ENCODE measurements at places on chromosomes 3 and 15.

DNA sequence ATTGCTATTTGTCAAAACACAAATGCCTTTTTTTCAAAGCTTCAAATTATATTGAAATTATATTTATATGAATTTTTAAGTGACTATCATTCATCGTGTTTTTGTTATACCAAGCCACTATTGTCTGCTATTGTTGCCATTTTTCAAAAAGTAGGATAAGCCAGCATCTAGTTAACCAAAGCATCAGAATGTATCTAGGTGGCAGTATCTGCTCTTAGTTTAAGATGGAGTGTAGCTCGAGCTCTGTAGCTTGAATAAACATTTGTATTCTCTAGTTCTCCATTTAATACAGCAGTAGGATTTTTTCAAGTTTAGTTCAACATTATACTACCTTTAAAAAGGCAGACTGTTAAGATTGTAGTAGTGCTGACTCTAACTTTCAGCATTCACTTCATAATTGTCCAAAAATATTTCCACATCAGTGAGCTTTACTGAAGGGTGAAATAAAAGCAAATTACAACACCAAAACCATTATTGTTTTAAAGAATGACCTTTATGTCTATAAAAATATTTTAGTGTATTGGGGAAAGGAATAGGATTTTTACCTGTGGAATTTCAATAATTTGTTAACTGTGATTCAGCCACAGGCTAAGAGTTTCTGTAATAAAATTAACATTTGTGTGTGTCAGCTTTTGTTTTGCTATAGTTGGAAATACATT is 19.6 kb upstream of the C15orf61 start:
- no peak for DNase-seq

DNA sequence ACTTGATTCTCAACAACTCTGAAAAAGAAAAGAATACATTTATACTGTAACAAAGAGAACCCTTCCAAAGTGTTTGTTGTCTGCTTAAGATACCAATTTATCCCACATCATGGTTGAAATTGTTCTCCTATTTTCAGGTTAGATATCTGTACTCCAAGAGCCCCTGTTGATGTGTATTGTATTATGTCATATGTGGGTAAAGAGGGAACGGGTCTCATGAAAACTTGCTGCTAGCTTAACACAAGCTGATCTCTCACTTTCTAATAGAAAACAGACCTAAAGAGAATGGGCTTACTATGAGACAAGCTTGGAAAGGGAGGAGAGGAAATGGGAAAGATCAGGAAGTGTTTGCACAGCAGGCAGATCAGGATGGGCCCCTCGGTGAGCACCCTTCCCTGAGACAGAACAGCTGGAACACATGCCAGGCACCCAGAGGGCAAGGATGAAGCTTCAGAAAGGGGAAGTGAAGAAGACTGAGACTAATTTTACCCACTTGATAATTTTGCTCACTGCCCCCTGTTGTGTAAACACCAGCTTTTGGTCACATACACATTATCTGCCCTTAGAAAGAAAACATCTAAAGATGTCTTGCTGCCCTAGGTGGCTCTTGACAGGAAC is 747.9 kb upstream of the CCDC54 start:
- DNase-seq: no peak

- DNase-seq: no peak
Measured at GRCh38 chr3:29609328-29609811, 328.5 kb downstream of the RBMS3 start.

- no peak for DNase-seq
Measured at GRCh38 chr3:138367326-138367850, 19.0 kb downstream of the MRAS start.

DNA sequence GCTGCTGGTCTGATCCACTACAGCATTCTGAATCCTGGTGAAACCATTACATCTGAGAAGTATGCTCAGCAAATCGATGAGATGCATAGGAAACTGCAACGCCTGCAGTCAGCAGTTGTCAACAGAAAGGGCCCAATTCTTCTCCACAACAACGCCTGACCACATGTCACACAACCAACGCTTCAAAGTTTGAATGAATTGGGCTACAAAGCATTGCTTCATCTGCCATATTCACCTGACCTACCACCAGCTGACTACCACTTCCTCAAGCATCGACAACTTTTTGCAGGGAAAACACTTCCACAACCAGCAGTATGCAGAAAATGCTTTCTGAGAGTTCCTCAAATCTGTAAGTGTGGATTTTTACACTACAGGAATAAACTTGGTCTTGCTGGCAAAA is 54.7 kb upstream of the C2CD4B start:
- DNase-seq: no peak

GRCh38 chr3:160801386-160802118 is 45.5 kb downstream of the PPM1L start:
- peak; percentile 81 for DNase-seq

- DNase-seq: peak; percentile 28
Measured at GRCh38 chr15:52551762-52552161, 17.1 kb downstream of the ARPP19 start.

DNA sequence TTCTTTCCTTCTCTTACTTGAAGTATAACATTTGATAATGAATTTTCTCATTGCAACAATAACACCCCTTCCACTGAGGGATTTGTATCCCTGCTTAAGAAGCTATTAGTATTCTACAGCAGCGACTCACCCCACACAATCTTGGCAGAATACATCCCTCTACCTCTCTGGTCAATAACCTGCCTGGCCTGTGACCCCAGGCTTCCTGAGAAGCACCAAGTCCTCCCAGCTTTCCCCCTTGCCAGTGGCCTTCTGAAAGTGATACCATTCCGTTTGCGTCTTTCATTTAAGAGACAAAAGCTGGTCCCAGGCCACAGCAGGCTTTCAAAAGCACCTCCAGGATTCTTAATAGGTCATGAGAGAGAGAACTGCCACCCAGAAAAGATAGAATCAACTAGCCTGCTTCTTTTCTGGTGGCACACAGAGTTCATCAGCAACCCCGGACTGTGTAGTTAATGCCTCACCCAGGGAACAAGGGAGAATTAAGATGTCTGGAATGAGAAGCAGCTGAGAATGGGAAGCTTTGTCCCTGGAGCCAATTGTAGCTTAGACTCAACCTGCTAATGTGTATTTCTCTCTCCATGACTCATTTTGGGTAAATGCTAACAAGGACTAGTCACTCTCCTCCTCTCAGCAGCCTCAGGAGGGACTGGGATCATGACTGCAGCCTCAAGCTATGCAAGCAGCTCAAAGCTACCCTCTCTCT is 101.0 kb upstream of the CPNE4 start:
- no peak for DNase-seq

- no peak for DNase-seq
Measured at GRCh38 chr3:159877924-159878323, 110.7 kb upstream of the IL12A start.

- no peak for DNase-seq
Measured at GRCh38 chr3:38360345-38360744, 13.8 kb downstream of the XYLB start.

DNA sequence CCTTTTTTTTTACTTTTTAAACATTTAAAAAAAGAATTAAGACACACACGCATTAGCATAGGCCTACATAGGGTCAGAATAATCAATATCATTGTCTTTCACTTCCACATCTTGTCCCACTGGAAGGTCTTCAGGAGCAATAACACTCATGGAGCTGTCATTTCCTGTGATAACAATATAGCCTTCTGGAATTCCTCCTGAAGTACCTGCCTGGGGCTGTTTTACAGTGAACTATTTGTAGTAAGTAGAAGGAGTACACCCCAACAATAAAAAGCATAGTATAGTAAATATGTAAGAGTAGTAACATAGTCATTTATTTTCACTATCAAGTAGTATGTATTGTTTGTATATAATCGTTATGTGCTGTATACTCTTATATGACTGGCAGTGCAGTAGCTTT is 19.5 kb upstream of the CLDN18 start:
- DNase-seq: no peak

DNA sequence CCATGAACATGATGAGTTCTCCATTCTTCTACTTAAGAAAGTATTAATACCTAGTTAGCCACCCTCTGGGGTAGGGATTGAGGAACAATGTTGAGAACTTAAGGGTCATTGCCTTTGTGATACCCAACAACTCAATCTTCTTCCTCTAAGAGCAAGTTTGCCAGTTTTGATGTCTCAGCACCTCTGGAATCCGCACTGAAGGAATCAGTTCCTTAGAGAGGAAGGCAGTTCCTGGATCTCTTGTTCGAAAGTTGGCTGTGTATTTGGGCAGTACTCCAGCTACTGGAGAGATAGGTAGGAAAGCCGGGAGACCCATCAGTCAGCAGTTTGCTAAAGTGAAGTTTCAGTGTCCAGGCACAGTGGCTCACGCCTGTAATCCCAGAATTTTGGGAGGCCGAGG is 35.6 kb upstream of the MTHFS start:
- peak; percentile 29 for DNase-seq

GRCh38 chr3:30435861-30436331 is 170.5 kb upstream of the TGFBR2 start:
- no peak for DNase-seq

DNA sequence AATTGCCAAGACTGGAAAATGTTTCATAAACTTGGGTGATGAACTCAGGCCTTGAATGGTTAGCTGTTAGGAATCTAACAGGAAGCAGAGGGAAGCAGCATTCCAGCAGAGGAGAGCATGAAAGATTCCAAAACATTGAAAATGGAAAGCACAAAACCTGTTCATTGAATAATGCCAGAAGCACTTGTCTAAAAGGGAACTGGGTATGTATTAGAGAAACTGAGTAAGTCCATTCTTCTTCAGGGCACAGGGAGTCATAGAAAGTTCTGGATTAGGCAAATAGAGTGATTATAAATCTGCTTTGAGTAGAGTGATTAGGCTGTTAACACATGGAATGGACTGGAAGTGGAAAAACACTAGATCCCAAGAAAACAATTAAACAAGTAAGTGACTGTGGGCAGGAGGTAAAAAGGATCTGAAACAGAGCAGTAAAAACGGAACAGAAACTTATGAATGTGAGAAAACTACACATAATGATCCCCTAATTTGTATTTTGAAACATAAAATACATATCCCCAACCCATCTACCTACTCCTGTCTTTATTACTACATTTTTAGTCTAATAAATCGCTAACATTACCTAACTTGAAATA is 343.4 kb downstream of the TBC1D5 start:
- DNase-seq: no peak

DNA sequence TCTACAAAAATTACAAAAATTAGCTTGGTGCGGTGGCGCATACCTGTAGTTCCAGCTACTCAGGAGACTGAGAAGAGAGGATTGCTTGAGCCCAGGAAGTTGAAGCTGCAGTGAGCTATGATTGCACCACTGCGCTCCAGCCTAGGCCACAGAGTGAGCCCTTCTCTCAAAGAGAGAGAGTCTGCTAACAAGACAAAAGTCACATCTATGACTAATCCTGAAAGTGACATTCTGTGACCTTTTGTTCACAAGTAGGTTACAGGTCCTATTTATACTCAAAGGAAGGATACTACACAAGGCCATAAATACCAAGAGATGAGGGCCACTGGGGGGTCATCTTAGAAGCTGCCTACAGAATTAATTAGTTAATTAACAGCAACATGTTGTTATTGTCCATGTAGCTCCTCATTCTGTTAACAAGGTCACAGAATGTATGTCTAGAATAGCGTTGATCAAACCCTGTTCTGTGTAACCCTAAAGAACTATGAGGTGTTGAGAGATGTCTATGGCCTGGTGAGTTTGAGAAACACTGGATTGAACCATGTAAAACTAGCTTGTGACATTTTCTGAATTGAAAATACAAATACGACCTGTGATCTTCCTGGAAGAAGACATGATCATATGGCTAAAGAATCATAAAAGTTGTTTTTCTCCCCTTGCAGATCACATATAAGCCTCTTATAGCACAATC is 97.0 kb downstream of the SAMMSON start:
- DNase-seq: no peak

DNA sequence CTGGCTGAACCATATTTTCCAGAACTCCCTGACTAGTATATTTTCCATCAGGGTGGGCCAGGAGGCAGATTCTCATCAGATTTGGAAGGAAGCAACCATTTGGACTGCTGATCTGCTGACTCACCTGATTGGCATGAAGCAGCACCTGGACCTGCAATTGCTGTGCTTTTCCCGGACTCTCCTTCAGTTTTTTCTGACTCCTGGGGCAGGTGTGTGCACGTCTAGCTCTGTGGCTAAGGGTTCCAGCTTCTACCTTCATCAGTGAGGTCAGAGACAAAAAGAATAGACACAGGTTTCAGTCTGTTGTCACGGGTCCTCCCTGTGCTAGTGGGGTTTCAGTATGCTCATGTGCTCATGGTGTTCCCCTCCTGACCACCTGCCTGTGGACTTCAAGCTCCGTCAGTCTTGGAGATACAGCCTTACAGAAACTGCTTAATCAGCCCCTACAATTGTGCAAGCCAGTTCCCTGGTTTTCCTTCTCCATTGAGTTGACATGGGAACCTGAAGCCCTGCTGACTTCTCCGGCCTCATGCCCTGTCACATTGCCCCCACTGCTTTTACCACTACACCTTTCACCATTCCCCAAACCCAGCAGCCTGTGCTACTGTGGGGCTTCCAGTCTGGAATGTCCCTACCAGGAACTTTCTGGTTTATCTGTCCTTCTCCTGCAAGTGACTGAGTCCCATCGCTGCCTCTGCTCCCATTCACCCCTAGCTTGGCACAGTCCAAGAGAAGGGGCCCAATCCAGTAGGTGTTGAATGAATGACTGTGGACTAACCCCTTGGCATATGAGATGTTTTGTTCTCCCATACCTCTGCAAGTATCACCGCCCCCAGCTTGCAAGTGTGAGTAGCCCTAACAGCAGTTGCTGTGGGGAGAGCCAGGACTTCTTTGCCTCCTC is 31.7 kb downstream of the HMCES start:
- no peak for DNase-seq

DNA sequence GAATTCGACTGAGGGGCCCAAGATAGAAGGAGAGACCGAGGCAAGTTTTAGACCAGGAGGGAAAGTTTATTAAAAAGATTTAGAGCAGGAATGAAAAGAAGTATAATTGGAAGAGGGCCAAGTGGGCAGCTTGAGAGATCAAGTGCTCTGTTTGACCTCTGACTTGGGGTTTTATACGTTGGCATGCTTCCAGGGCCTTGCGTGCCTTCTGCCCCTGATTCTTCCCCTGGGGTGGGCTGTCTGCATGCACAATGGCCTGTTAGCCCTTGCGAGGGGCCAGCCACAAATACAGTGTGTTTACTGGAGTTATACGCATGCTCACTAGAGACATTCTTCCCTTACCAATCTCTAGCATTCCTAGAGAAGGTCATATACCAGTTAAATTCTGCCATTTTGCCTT is 70.7 kb upstream of the LARS2 start:
- DNase-seq: no peak

GRCh38 chr3:147431751-147432150 is 22.6 kb downstream of the ZIC1 start:
- DNase-seq: no peak

Measured in adrenal gland (tissue), 19 donors.